Kidney epithelial cell (primary cell): ENCODE measurements at places on chromosomes 13 and 19. TPM values are rescaled to one million over a fixed set of nuclear protein-coding genes. Genes with fewer than 3 reads are reported as not detected.

- no peak for DNase-seq
Observed at GRCh38 chr19:39307046-39307821, 11.0 kb downstream of the IFNL1 start.

DNA sequence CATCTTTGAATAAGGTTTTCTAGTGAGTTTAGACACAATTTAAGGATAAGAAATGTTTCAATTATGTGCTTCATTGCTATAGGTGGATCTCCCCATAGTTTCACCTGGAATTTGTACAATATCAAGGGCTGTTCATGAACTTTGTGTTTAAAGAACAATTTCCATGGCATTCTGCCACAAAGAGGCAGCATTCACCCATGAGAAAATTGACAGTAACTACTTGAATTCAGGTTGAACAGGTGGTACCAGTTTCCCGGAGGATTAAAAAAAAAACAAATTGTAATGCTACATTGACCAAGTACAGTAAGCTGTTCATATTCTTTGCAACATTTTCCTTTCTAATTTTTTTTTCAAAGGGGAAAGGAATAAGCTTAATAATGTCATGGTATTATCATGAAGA is 9.1 kb downstream of the SLITRK5 start:
- DNase-seq = no peak

The SLC6A16 gene
- total RNA-seq = 0.17 and 0.75 TPM in 2 replicates

DNA sequence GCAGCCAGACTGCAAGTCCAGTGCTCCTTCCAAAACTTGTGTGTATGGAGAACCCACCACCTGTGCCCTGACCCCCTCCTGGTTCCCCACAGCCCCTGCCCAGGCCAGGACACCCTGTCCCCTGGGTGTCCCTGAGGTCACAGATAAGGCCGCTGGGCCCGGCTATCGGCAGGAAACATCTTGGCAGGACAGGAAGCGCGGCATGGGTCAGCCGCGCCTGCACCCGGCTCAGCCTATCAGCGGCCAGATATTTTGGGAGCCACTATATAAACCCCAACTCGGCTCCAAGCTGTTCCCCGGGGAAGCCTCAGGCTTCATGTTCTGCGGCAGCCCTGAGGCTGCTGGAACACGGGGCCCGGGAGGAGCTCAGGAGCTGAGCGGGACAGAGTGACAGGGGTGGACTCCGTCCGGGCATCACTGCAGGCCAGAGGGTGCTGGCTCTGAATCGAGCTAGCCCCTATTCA is 60.8 kb downstream of the AP1M1 start:
- DNase-seq = no peak

The CEACAM7 gene
- not detected in 2 replicates for total RNA-seq

- no peak for DNase-seq
Observed at GRCh38 chr13:35485424-35485823, 8.9 kb upstream of the MAB21L1 start.

The SMIM24 gene
- total RNA-seq = 8.1 and 14.7 TPM in 2 replicates

GRCh38 chr13:109371066-109371465 is 415.3 kb downstream of the IRS2 start:
- no peak for DNase-seq

DNA sequence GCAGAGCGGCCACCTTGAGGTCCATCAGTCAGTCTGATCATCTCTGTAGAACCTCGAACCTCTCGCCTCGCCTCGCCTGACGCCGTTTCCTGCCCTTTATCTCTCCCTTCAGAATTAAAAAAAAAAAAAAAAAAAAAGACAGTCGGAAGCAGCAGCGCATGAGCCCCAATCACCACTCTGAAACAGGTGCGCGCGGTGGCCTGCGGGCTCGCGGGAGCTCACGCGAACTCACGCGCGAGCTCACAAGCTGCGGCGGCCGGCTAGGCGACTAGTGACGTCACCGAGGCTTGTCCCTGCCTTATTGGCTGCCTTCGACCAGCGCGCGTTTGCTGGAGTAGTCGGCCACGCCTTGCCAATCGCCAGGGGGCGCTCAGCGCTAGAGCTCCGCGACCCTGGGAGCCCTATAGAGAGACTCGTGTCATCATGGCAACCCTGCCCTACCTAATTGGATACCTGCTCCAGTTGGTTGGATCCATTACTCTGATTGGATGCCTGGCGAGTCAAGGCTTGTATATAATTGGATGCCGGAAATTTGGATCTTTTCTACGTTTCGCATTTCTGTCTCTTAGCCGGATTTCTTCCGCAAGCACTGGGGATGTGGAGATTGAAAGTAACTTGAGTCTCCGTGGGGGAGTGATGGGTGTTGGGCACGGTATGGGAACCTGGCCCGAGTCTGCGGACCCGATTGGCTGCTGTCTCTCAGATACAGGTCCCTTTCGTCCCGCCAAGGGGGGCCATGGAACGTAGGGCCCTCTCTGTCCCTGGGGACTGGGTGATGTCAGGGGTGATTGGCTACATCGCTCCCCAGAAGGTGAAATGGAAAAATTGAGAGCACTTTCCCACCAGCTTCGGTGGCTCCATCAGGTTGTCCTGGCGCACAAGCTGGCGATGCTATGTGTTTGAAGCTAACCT is 31.6 kb downstream of the SYT3 start:
- DNase-seq = peak; percentile 45

DNA sequence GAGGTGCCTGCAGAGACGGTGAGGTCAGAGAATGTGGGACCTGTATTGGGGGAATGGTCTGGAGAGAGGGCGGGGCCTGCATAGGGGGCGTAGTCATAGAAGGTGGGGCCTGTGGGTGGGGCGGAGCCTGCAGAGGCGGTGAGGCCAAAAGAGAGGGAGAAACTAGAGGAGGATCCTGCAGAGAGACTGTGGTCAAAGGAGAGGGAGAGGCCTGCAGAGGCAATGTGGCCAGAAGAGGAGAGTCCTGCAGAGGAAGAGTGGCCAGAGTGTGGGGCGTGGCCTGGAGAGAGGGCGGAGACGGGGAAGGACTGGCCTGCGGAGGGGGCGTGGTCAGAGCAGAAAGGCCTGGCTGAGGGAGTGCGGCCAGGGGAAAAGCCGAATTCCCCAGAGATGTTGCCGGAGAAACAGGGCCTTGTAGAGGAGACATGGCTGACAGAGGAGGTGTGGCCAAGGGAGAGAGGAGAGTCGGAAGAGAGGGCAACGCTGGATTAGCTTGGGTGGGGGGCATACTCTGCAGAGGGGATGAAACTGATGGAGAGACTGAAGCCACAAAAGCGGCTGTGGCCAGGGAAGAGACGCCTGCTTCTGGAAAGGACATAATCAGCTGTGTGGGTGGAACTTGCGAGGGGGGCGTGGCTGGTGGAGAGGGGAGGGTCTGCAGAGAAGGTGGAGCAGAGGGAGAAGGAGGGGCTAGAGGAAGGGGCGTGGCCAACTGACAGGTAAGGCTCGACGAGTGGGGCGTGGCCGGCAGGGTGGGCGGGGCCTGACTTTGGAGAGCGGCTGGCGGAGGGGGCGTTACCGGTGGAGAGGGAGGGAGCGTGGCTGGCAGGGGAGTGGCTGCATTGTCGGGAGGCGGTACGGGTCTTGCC is 2.5 kb downstream of the PRR36 start:
- peak; percentile 52 for DNase-seq
